GM06990 (cell line): ENCODE measurements at places on chromosomes 1 and 21.

- DNase-seq, result peak; percentile 19
Measured at GRCh38 chr1:93447481-93448291, at the start of gene FNBP1L. Gene FNBP1L, plus strand, starts transcription at chr1:93448118. Its CDS starts 164 bp downstream, at chr1:93448282.

GRCh38 chr1:91038582-91038981 lies 16.7 kb upstream of the ZNF644 start:
- no peak for DNase-seq

- DNase-seq, result no peak
Measured at GRCh38 chr1:118290571-118290970, 105.5 kb upstream of the SPAG17 start.

GRCh38 chr1:209629621-209630382 lies 22.4 kb downstream of the LAMB3 start:
- DNase-seq, result no peak

- DNase-seq, result no peak
Measured at GRCh38 chr1:223670458-223671159, 5.1 kb upstream of the CAPN8 start.

- DNase-seq, result no peak
Measured at GRCh38 chr1:230900984-230901383, 32.7 kb upstream of the C1orf198 start.

DNA sequence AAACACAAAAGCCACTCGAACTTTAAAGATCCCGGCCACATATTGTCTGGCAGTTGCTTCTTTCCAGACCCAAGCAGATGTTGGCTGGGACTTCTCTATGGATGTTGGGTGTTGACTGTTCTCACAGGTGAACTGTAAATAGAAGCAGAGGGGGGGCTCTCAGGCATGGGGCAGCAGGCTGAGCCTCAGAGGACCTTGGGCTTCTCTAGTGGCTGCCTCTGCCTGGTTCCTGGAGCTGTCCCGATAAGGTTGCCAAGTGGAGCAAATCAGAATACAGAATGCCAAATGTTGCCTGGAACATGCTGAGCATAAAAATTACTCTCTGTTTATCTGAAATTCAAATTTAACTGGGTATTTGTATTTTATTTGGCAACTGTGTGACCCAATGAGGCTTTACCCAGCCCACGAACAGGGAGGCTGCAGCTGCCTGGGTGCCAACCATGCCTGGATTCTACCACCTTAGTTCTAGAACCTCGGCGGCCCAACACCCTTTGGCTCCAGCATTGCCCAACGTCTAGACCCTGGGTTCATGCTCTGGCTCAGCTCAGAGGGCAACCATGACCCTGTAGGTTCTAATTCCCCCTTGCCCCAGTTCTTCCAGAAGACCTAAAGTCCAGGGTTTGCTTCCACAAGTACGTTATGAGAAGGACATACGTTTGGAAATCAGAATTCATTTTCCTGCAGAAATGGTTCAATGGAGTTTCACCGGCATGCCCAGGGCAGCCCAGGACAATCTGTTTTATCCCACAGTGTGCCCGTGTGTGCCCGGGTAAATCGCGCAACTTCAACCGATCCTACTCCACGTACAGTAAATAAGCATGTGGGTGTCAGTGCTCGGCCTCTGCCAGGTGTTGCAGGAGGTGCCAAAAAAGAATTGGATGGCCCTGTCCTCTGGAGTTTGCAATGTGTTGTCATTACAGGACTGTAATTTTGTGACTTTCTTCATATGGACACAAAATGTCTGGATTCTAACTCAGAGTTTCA lies 5.4 kb upstream of the SLC45A1 start:
- DNase-seq, result no peak
